ENCODE measurements at places on chromosomes 2 and 18.

- no peak for DNase-seq
Observed at GRCh38 chr2:224966613-224967012, 75.7 kb downstream of the DOCK10 start.

GRCh38 chr2:226963528-226963927 is 127.7 kb downstream of the RHBDD1 start:
- no peak for DNase-seq

GRCh38 chr2:113257516-113258264 is 21.0 kb downstream of the PAX8 start:
- DNase-seq, result no peak

- DNase-seq, result no peak
Observed at GRCh38 chr2:73295751-73296400, 2.5 kb upstream of the EGR4 start.

DNA sequence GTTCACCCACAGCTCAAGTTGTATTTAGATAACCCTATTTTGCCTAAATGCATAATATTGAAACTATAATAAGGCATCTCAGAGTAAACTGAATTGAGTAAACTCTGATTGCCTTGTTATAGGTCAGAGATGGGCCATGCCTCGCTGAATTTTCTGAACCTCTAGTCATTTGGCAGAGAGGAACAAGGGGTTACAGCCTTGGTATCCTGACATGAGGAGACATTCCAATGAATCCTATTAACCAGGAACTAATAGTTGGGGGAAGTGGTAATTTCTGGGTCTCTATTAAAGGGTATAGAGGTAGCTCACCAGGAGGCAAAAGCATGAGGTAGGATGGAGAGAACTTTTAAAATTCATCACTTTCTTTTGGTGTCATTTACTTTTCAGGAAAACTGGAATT is 227.4 kb upstream of the CHST9 start:
- DNase-seq, result no peak

GRCh38 chr2:219354582-219354981 is 22.0 kb upstream of the RESP18 start:
- DNase-seq, result no peak

GRCh38 chr2:111896576-111896975 is 1.8 kb upstream of the MERTK start:
- DNase-seq, result no peak

- no peak for DNase-seq
Observed at GRCh38 chr2:224412141-224413015, 10.5 kb upstream of the FAM124B start.

- DNase-seq, result no peak
Observed at GRCh38 chr2:23900541-23901322, 26.2 kb downstream of the ATAD2B start.

- DNase-seq, result no peak
Observed at GRCh38 chr18:48367557-48367956, 41.6 kb downstream of the ZBTB7C start.

- DNase-seq, result no peak
Observed at GRCh38 chr2:27849558-27850205, 40.5 kb downstream of the RBKS start.

DNA sequence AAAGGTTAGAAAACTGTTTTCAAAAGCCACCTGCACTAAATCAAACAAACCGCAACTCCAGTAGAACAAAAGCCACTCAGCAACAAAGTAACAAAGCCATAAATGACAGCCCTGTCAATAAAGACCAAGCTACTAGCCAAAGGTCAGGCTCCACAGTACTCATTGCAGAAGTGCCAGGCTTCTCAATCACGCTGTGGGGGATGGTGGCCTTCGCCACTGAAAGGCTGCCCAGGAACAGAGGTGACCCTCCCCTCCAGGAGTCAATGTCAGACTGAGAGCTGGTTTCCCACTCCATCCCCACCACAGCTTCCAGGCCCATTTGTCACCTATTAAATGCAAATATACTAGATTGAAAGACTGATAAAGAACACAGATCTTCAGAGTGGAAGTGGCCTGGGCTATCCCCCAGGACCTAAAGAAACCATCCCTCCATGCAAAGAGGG is 5.9 kb downstream of the ATP8B1 start:
- DNase-seq, result no peak

DNA sequence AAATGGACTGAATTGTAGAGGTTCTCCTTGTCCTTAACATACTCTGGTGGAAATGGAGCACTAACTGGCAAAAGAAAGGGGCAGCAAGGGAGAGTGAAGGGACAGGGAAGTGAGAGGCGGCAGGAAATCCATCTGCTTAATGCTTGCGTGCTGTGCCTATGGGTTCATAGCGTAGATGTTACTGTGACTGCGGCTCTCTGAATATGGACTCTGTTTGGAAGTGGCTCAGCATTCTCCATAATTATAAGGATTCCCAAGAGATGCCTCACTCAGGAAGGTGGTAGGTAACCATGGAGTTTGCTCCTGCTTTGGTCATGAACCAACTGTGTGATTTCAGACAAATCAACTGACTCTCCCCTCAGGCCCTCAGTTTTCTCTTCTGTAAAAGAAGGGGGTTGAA is 50.0 kb downstream of the MYO3B start:
- DNase-seq, result no peak

GRCh38 chr2:153476816-153477635 is 1.5 kb downstream of the RPRM start:
- DNase-seq, result no peak

DNA sequence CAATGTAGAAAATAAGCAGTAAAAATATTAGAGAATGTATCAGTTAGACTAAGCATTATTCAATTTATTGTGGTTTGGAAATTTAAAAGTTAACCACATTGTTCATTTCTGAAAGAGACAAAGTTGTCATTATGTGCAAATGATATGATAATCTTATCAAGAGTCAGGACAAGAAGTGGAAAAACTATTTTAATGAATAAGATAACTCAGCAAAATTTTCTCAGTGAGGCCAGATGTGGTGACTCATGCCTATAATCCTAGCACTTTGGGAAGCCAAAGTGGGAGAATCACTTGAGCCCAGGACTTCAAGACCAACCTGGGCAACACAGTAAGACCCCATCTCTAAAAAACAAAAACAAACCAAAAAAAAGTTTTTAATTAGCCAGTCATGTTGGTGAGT is 39.5 kb upstream of the CERS6 start:
- DNase-seq, result no peak

DNA sequence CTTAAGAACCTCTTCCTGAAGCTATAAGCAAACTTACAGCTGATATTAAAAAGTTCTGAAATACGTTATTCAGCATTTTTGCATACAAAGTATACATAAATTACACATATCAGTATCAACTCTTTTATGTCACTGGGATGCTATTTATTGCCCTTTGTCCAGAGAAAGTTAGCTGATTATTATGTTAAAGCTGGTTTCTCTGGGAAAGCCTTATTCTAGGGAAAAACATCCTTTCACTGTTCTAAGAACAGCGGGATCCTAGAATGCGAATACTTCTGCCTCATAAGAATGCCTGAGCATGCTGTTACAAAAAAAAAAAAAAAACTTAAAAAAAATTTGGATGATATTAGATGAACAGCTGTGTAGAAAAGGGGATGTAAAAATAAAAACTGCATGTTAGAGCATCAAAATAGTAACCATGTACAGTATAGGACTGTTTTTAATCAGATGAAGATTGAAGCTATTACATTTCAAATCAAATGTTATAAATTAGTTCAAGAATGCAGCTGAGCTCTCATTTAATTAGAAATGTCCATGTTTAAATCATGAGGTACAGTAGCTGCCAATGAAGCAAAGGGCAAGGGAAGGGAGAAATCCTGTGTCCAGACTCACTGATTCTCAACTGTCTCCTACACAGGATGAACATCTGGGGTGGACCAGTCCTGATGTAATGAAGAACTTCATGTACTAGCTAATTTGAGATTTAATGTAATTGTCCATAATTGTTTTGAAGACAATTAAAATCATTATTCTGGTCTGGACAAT is 8.2 kb downstream of the FTCDNL1 start:
- DNase-seq, result no peak

DNA sequence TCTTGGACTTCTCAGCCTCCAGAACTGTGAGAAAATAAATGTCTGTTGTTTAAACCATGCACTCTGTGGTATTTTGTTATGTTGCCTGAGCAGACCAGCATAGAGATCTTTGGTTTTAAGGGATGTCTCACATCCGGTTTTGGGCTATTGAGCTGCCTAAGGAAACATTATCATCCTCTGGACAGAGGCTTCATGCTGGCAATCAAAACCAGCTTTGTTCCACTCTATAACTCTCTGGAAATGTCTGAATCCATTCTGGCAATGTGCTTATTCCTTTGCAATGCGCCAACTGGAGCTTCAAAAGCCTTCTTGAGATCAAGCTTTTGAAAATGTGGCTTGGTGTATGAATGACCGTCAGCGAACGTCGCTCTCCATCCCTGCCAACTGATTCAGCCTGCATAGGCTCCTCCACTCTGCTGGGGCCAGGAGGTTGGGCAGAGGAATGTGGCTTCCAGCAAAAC is 183.6 kb upstream of the MGAT5 start:
- DNase-seq, result no peak

GRCh38 chr2:166360906-166361305 is 14.8 kb downstream of the SCN9A start:
- DNase-seq, result no peak

DNA sequence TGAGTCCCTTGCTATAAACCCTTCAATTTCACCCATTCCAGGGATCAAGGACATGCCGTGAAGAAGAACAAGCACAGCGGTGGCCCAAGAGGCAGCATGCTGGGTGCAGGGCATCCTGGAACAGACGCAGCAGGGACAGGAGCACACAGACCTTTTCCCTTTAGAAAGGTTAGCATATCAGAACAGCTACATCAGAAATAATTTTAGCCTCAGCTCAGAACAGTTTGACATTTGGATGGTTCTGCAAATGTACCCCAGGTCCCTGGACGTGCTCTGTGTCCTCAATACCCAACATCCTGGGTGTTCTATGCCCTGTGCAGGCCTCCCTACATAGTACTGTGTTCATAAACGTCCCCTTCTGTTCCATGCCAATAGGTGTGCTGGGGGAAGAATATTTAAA is 80.4 kb downstream of the MYOM1 start:
- no peak for DNase-seq

DNA sequence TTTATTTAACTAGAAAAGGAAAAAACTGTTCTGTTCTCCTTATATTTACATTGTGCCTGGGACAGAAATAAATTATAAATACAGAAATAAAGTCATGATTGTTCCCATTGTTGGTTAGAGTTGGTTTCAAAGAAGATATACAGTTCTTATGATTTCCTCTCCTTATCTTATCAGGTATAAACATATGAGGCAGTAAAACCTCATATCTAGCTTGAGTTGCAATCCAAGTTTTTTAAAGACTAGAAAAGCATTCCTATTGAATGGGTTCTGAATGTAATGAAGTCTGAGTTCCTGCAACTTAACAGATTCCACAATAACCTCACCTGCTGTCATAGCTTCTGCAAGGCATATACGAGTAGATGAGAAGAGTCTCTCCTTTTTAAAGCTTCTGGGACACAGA is 114.7 kb upstream of the CAVIN2 start:
- no peak for DNase-seq

DNA sequence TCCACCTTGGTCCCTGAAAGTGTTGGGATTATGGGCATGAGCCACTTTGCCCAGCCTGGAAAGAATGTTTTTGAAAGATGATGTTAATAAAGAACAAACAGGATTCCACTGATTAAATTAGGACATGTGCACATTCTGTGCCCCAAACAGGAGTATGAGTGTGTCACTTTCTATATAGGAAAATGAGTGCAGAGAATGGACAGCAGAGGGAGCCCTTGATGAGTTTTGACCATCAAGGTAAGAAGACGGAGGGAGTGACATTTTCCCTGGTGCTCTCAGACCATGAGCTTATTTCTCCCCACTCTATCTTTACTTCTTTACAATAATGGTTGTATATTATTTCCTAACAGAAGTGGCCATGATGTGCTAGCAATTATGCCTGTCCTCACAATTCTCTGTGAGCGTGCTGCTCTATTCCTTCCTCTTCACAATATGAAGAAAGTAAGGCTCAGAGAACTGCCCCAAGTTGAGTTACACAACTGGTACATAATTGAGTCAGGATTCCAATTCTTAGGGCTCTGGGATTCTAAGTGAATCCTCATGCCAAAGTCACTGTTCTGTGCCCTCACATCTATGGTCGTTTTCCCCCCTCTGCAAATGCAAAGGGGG is 20.6 kb downstream of the RPL37A start:
- peak; percentile 53 for DNase-seq

- no peak for DNase-seq
Observed at GRCh38 chr2:239087046-239087710, 239.3 kb downstream of the TWIST2 start.

DNA sequence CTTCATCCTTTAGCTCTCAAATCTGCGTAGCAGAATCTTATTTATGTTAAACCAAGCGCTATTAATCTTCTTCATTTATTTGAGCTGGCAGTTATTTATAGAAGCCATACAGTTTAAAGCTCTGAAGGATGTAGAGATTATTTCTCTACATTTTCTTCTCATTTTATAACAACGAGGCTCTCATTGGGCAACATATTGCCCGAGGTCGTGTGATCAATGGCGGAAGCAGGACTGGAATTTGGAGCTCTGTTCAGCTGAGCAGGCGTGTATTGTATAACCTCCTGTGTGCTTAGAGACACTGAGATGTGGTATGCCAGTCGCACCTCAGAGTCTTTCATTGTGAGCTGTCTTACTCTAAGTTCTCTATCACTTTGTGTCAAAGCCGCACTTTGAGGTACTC is 17.5 kb upstream of the DRC1 start:
- no peak for DNase-seq

- peak; percentile 11 for DNase-seq
Observed at GRCh38 chr2:181241797-181242196, 215.4 kb upstream of the ITGA4 start.

DNA sequence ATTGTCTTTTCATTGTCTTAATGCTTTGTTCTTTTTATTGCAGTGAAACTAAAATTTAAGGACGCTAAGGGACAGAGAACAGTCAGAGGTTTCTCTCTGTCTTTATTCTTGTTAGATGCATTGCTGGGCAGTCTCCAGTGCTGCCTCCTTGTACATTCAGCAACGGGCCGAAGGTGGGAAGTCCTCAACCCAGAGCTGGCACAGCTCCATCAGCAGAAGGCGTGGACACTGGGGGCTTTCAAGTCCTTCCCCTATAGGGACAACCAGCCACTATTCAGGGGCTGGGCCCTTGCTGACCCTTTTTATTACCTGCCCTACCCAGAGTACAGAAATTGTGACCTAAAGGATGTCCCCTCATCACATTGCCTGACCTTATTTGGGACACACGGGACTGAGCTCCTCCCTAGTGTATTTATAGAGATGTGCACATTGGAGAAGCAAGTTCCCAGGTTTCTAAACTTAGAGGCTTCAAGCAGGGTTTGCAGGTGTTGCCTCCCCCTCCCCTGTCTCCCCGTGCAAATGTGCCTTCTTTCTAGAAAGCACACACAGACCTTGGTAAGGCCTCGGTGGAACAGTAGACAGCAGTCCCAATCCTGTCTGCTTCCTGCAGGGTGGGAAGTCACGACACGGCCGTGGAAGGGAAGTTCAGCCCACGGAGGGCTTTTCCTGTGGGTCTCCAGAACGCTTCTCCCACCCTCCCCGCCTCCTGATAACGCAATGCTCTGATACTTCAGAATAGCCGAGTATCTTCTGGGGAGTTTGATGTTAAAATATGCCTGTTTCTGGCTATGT is 68.2 kb downstream of the ZCCHC2 start:
- no peak for DNase-seq

GRCh38 chr2:58900246-58901027 is 659.3 kb upstream of the FANCL start:
- no peak for DNase-seq

- DNase-seq, result no peak
Observed at GRCh38 chr2:47602996-47603395, 179.9 kb upstream of the MSH6 start.

Data from CD4-positive, alpha-beta T cell treated with Interleukin-6 for 4 hours (primary cell).